ENCODE measurements at places on chromosomes 4 and X.

DNA sequence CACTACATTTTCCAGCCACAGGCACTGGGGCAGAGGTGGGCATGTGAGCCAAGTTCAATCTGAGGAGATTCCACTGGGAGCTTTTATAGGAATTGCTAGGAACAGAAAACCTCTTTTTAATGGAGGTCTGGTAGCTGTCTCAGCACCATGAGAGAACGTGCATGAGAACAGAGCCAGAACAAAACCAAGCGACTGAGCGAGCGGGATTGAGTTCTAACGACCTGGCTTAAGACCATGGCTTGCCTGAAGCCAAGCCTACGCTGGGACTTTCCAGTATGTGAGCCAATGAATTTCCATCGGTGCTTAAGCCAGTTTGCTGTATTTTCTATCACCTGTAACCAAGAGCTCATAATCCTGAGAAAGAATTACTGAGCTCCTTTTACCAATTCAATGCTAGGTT, 183.7 kb downstream of the NR3C2 start:
- H3K36me3 ChIP-seq: no peaks in the 10 kb centered on the region
- H3K4me1 ChIP-seq: peaks cover 15% of the 10 kb centered on the region
- H3K4me3 ChIP-seq: no peak overlapping the region
- H3K27ac ChIP-seq: no peak overlapping the region
- no peaks in the 10 kb centered on the region for H3K27me3 ChIP-seq
- peak; percentile 23 for DNase-seq

- no peaks in the 10 kb centered on the region for H3K27me3 ChIP-seq
- peaks cover 31% of the 10 kb centered on the region for H3K4me1 ChIP-seq
- no peaks in the 10 kb centered on the region for H3K36me3 ChIP-seq
- DNase-seq: no peak
These were observed 17.4 kb downstream of the ARHGAP24 start for GRCh38 chr4:85492336-85492735.

DNA sequence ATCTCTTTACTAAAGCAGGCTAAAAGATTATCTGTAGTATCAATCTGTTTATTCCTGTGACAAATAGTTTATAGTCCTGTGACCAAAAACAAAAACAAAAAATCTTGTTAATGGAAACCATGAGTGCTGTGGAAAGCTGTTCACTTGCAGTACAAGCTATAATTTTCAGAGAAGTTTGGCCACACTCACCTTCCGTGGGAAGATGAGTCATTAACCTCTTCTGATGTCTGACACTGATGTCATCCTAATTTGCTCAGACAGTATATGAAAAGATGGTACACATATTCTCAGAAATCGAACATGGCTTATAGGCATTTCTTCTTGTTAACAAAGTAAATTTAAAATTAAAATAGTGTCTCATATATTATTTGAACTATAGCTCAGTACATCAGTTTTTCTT, 19.9 kb upstream of the ENPP6 start:
- no peak overlapping the region for H3K27ac ChIP-seq
- H3K4me1 ChIP-seq: no peaks in the 10 kb centered on the region
- no peak overlapping the region for H3K4me3 ChIP-seq
- no peaks in the 10 kb centered on the region for H3K36me3 ChIP-seq

DNA sequence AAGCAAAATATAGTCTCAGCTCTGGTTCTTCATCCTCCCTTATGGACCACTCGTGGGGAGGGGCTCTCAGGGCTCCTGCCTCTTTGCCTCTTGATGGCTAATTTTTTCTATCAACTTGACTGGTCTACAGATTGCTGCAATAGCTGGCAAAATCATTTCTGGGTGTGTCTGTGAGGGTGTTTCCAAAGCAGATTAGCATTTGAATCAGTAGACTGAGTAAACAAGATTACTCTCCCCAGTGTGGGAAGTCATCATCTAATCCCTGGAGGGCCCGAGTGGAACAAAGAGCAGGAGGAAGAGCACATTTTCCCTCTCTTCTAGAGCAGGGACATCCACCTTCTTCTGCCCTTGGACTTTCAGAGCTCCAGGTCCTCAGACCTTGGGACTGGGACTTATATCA, 153.5 kb downstream of the STK32B start:
- no peak for DNase-seq
- H3K27ac ChIP-seq: no peak overlapping the region
- no peak overlapping the region for H3K4me3 ChIP-seq
- H3K36me3 ChIP-seq: no peaks in the 10 kb centered on the region

DNA sequence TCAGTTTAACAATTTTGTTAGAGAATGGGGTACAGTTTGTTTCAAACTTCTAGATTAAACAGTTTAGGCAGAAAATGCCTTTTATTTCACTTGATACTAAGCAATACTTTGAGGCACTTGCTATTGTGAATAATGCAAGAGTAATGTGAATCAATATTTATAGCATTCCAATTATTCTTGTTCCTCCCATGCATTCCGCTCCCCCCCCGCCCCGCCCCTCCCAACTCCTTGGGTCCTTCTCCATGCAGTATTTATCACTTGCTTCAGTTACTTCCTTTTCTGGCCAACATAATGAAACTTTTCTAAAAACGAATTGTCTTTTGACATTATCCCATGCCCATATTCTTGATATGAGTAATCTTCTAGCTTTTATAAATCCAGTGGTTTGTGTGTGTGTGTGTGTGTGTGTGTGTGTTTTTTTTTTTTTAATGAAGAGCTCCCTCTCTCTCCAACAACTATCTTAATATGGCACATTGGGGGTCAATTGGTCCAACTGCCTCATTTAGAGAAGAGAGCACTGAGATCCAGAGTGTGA, 1.6 kb downstream of the BANK1 start:
- no peaks in the 10 kb centered on the region for H3K36me3 ChIP-seq
- H3K4me1 ChIP-seq: no peaks in the 10 kb centered on the region
- no peak for DNase-seq
- H3K27me3 ChIP-seq: no peaks in the 10 kb centered on the region
- no peak overlapping the region for H3K27ac ChIP-seq
- H3K4me3 ChIP-seq: no peak overlapping the region

DNA sequence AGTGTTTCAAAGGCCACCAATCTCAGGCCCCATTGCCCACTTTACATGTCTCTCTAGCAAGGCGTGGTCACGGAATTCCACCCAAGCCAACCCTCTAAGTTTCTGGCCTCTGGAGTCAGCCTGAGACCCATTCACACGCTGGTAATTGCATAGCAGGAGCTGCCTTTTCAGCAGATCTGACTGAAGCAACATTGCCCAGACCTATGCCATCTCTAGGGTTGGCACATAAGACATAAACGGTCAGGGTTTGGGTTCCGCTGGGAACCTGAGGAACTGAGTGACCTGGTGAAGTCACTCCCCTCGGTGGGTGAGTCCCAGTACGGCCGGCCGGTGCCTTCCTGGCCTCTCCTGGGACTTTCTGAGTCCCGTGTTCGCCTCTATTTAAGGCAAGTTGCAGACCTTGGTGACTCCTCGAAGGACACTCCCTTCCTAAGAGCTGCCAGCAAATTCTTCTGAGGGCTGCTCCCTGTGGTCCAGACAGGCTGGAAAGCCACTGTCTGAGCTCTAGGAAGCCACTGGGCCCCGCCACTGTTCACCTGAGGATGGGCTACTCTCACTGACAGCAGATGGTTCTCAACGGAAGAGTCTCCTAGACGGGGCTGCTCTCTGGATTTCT, 15.9 kb downstream of the CTAG1A start:
- no peak overlapping the region for H3K27ac ChIP-seq
- no peaks in the 10 kb centered on the region for H3K27me3 ChIP-seq
- DNase-seq: no peak
- no peak overlapping the region for H3K4me3 ChIP-seq
- no peaks in the 10 kb centered on the region for H3K36me3 ChIP-seq
- no peaks in the 10 kb centered on the region for H3K4me1 ChIP-seq
